ENCODE measurements at places on chromosomes 5 and 9.

DNA sequence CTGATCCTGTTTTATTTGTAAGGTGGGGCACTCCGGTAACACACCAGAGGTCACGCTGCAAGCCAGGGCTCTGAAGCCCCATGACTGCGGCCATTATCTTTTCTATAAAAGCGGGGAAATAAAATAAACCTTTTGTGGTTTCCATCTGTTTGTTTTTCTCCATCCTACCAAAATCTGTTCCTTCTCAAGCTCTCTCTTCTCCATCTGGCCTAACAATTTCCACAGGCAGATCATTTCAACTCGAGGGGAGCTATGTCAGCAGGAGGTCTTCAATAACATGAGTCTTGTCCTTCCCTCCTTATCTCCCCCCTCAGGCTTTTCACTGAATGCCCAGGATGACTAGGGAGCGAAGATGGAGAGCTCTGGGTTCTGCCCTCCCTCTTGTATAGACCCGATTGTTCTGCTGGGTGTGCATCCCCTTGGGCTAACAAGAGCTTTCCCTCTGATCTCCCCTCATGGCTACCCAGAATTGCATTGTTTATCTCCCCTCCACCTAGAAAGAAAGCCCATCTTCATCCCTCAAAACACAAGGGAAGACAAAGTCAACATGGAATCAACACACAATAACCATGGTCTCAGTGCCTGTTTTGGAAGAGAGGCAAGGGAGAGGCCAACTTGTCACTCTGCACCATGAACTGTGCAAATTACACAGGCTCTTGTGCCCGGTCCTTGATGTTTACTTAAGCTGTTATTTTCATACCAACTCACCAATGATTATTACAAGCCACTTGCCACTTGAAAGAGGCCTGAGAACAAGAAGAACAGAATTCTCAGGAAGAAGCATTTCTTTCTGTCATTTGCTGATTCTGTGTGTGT, 187.8 kb downstream of the FANCC start:
- DNase-seq, result no peak

DNA sequence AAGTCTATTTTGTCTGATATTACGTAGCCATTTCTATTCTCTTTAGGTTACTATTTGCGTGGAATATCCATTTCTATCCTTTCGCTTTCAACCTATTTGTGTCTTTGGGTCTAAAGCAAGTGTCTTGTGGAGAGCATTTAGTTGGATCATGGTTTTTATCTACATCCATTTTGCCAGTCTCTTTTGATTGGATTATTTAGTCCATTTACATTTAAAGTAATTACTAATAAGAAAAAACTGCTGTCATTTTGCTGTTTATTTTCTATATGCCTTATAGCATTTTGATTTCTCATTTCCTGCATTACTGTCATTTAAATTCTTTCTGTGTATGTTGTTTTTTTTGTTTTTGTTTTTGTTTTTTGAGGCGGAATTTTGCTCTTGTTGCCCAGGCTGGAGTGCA, 26.0 kb upstream of the UBQLN1 start:
- DNase-seq, result no peak

- DNase-seq, result no peak
Measured at GRCh38 chr5:9268226-9268625, 277.6 kb downstream of the SEMA5A start.

- peak; percentile 70 for DNase-seq
Measured at GRCh38 chr5:179870403-179870903, 11.8 kb upstream of the MRNIP start.

- DNase-seq, result no peak
Measured at GRCh38 chr5:171330021-171330420, 21.0 kb downstream of the TLX3 start.

DNA sequence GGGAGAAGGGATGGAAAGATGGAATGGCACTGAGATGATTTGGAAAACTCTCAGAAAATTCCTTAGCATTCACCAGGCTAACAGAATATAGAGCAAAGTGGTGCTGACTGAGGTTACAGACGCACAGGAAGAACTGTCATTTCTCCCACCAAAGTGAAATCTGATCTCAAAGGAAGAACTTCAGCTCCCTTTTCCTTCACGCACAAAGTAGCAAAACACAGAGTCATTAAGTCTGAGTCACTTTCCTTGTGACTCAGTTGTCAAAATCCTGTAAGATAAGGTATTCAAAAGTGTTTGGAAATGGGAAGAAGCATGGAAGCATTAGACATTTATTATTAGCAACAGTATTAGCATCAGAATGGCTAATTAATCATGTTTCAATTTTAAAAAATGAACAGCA, 11.7 kb downstream of the MPDZ start:
- DNase-seq, result no peak
